ENCODE measurements at places on chromosomes 4 and X.
A peak's percentile ranks its signal among the peaks of the same experiment; 100 is the strongest.

DNA sequence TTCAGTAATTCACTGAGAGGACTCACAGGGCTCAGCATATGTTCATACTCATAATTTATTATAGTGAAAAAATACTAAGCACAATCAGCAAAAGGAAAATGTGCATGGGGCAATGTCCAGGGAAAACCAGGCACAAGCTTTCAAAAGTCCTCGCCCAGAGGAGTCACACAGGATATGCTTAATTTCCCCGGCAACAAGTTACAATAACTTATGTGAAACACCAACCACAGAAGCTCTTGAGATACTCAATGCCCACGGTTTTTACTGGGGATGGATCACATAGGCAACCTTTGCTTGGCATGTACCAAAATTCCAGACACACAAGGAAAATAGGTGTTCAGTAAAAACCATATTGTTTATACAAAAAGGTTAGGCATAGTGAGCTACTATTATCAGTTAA is 38.5 kb upstream of the STPG2 start:
- DNase-seq, result peak; percentile 1

DNA sequence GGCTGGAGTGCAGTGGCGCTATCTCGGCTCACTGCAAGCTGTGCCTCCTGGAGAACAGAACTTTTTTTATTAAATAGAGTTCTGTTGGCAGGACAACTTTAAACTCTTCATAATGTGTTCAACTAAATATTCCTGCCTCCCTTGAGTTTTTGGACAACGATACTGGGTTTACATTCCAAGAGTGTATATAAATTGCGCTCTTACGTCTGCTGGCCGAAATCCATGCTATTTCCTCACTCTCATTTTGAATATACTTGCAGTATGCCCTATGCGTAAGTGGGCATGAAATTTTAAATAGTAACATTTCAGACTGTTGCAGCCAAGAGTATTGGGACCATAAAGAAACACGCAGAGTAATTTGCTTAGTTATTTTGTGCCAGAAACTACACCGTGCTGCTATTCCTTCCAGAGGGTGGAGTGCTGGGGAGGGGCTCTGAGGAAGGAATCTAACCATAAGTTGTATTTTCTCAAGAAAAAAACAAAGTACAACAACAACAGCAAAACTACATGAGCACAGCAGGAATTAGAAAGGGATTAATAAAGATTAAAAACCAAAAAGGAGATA is 480.0 kb downstream of the NLGN4X start:
- DNase-seq, result no peak

GRCh38 chrX:63686878-63687714 is 97.9 kb downstream of the ARHGEF9 start:
- peak; percentile 39 for DNase-seq

DNA sequence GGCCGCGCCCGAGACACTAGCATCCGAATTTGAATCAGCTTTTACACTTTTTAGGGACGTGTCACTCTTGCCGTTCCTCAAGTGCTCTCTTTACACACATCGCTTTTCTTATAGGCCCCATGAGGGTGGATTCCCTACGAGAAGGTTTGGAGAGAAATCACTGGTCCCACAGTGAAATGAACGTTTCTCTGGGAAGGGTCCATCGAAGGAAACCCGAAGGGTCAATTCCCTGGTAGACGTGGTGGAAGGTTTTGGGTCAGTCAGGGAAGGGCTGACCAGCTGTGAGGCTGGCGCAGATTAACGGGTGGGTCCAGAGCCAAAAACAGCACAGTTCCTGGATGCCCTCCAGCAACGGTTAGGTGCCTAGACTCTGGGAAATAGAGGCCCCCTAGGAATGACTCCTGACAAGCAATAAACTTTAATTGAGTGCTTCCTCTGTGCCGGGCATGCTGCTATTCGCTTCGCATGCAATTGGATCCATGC is 35.9 kb downstream of the ETDC start:
- peak; percentile 31 for DNase-seq

- DNase-seq, result no peak
Observed at GRCh38 chr4:173171098-173171497, 2.5 kb downstream of the GALNT7 start.

DNA sequence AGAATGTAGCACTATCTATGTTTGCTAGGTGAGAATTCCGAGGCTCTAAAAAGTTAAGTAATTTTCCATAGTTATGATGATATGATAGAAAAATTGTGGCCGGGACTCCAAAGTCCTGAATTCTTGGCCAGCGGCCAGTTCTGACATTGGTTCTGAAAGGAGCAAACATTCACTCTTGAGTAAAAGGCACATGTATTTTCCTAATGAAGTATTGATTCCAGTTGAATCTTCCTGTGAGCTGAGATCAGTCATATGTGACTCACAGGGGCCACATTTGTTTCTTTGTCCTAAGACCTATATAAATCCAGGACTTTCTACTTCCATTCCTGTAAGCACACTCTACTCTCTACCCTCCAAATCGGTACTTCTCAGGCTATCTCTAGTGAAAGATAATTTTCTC is 349.9 kb downstream of the BMPR1B start:
- DNase-seq, result no peak

DNA sequence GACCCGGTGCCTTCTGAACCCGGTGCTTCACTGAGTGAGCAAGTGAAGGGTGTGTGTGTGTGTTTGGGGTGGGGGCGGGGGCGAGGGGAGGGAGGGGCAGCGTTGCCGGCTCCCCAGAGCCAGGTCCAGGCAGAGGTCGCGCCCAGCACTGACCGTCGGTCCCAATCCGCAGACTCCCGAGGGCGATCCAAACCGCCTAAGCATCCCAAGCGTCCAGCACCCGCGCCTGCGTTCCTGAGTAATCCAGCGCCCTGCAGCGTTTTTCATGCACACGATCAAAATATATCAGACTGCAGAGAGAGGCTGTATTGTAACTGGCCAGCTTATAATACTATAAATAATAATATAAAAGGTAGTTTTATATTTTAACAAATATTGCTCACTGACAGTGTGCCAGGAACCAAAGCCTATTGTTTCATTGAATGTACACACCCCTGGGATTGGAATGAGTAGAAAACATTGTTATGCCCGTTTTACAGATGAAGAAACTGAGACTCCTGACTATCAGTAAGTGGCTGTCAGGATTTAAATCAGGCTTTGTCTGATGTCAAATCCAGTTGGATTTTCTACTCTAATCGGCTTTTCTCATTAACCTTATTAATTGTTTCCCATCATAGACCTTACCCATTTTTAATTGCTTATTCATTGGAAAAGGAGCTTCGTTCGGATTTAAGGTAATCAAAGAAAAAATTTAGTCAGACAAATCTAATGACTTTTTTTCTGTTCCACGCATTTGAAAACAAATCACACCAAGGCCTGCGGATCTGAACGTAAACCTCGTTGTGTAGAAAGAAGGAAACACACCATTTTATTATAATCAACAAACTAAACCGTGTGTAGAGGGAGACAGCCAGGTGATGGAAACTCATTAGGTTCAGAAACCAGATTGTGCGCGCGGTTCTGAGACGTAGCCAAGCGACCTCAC is 4.0 kb upstream of the NKX3-2 start:
- no peak for DNase-seq

- peak; percentile 71 for DNase-seq
Observed at GRCh38 chr4:145735347-145735675, 55.4 kb downstream of the C4orf51 start.

DNA sequence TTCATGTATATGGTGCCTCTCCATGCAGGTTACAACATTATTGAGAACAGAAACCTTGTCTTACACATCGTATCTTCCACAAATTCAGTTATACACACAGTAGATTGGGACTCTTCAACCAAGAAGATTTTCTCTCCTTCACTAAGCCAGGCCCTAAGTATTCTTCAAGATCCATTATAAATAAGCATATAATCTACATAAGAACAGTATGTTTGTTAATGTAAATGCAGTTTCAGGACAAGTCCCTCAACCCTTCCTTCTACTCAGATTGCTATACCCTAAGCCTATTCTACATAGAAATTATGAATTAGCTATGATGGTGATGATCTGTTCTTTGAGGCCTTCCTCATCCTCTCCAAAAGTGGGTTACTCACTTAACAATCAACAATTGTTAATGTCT is 41.2 kb downstream of the COL4A6 start:
- no peak for DNase-seq

GRCh38 chr4:117971403-117971802 is 62.9 kb upstream of the NDST3 start:
- DNase-seq, result no peak

- no peak for DNase-seq
Observed at GRCh38 chrX:104854188-104854587, 288.2 kb downstream of the IL1RAPL2 start.

DNA sequence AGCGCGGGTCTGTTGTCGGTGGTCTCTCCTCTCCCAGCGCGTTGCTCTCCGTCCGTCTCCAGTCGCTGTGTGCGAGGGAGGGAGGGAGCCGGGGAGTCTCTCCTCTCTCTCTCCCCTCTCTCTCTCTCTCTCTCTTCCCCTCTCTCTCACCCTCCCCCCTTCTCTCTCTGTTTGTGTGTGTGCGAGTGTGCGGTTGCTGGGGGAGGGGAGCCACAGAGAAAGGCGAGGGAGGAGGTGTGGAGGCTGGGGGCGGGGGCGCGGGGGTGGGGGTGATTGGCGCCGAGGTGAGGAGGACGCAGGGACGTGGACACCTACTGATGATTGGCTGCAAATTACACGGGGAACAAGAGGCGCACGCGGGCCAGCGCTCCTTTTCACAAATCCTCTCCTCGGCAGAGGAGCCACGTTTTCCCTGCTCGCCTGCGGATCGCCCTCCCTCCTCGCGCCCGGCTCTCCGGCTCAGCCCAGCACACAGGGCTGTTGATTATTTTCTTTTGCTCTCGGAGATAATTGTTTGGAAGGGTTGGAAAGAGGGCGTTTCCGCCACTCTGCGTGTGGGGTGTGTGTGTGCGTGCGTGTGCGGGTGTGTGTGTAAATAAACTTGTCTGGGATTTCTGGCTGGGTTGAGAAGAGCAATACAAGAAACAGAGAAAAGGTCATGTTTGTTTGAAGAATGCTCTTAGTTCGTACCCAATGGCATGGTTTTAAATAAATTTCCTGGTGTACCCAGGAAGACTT is at the start of gene CXXC4:
Gene CXXC4 (minus strand): TSS at position 73 of the 738 bp plus-strand sequence. CDS start 3,092 bp downstream, outside the sequence.
- DNase-seq, result no peak

DNA sequence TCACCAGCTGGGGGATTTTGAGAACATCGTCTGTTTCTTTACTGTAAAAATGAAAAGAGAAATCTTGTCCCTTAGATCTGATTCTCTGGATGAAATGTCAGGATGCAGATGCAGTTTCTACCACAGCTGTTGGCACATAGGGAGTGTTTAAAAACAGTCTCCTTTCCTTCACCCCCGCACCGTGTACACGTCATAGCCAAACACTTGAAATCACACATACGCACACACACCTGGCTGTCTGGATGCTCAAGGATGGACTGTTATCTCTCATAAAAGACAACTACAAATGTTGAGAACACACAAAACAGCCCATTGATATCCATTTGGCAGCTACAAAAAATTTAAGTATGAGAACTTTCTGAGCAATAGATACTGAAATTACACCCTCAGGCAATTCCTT is 275.8 kb upstream of the CLNK start:
- no peak for DNase-seq

GRCh38 chrX:74467656-74468055 is 46.4 kb downstream of the SLC16A2 start:
- no peak for DNase-seq

DNA sequence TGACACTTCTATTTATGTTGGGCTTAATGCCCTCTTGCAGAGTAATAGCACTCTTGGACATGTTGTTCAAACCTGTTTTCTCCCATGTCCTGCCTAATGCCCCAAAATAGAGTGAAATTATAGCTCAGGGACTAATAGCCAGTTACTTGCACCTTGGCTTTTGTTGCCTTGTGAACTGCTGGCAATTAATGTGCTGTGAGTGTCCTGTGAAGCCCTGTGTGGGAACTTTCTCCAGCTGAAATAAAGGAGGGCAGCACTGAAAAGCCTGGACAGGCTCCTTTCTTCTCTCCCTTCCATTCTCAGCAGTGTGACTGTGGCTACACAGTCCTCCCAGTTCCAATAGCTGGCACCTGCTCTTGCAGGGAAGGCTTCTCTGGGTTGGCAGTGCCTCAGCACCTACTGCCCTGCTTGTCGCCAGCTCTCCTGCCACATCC is 72.4 kb downstream of the DCLK2 start:
- no peak for DNase-seq

- DNase-seq, result no peak
Observed at GRCh38 chr4:15054541-15054940, 52.3 kb downstream of the CPEB2 start.

DNA sequence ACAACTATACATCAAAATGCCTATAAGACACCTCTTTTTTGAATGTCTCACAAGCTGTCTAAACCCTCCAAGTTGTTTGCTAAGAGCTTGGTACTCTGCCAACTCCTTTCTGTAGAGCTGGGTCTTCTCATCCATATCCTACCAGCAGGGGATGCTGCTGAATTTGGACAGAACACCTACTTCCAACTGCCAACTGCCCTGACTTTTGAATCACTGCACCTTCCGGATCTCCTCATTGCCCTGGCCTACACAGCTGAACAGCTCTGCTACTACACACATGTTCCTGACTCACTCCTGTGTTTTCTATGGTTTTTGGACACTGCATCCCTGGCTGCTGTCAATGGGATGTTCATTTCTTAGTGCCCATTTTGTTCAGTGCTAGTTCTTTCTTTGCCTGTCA is 18.7 kb downstream of the FAM184B start:
- peak; percentile 21 for DNase-seq

DNA sequence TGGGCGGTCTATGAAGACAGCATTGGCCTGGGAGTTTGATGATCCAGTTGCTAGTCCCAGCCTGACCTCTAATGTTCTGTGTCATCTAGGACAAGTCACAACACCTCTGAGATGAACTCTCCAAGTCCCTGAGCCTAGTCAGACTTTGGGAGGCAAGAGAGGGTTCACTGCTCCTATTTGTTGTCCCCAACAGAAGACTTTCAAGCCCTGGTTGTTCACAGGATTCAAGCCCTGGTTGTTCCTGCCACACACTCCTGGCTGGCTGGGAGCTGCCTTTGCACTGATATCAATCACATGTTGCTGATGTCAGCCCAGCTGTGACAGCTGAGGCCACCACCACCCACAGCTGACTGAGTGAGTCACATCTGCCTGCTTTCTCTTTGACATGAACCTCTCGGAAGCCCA is 253.2 kb upstream of the RASGEF1B start:
- no peak for DNase-seq

DNA sequence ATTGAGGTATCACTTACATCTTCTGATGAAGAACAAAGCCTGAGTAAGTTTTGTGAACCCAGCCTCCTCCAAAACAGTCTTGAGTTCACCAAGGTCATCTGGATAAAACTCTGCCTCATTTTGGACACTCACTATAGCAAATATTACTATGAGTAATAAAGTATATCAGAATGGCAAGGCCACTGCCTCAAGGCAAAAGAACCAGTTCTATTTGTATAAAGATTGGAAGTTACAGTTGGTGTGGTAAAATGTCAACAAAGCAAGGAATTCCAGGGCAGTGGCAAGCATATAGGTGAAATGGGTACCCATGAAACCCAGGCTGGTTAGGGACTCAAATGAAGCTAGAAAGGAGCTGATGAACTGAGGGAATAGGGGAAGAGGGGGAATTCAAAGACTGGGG is 2.4 kb upstream of the ARHGEF6 start:
- no peak for DNase-seq

GRCh38 chr4:85783483-85783882 is 308.5 kb downstream of the ARHGAP24 start:
- DNase-seq, result peak; percentile 97
